ENCODE measurements at places on chromosomes 12 and 14.

GRCh38 chr14:39398382-39398781 is 33.9 kb downstream of the FBXO33 start:
- no peak for DNase-seq

DNA sequence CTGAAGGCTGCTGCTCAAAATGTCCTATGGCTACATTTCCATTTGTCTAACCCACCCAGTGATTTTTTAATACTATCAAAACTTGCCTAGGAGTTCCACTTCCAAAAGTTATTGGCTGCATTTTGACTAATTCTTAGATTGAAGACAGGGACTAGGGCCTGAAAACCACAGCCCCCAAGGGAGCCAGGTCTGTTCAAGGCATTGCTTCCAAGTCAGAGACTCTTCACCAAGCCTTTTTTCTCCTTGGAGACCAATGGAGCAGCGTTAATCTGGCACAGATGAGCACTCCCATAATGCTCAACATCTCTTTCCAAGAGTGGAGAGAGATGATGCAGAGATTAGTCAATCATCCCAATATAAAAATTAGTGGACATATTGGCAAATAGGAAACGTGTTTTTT is 112.5 kb upstream of the HIF1A start:
- DNase-seq: no peak

- no peak for DNase-seq
These were observed 26.0 kb upstream of the LTBP2 start for GRCh38 chr14:74638066-74638465.

DNA sequence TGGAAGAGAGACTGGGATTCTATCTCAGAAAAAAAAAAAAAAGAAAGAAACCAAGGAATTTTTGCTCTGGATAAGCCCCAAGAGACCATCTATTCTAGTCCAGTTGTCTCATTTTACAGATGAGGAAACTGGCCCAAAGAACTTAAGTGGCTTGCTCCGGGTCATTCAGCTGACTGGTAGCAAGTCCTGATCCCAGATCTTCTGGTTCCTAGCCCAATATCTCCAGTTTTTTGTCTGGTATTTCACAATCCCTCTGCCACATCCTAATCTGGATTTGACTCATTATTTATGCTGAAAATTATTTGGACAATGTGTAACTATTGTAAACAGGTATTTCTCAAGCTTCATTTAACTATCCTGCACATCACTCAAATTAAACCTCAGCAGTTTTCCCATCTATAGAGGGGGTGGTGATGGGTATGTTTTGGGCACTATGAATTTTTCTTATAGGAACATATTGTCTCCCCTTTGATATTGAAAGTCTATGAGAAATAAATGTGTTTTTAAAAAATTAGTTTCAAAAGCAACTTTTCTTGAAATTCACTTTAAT is 43.4 kb downstream of the PPP2R5E start:
- no peak for DNase-seq

DNA sequence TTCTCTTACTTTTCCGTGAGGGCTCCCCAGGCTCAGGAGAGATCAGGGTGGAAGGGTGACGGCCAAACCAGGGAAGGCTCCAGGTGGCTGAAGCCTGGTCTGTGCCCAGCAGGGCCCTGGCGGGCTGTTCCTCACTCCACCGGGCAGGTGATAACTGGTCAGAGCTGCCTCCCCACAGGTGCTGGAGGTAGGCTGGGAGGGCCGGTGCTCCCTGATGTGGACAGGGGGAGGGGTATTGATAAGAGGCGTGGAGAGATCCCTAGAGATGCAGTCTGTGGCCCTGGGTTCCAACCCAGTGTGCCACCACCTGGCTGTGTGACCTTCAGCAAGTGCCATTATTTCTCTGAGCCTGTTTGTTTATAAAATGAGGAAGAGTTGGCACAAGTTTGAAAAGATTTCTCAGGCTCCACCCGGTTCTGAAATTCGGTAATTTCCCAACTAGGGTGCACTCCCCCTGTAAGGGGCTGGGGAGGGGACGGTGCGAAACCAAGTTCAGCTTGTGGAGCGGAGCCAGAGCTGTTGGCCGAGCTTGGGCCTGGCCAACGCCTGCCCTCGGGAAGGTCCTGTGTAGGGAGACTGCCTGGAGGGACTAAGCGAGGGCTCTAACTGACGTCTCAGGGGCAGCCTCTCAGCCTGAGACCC is 1.0 kb upstream of the NR4A1 start:
- no peak for DNase-seq

- no peak for DNase-seq
These were observed 136.1 kb upstream of the MAX start for GRCh38 chr14:65238456-65238855.

All from NT2/D1 (cell line).